ENCODE measurements at places on chromosomes 5 and 9.

DNA sequence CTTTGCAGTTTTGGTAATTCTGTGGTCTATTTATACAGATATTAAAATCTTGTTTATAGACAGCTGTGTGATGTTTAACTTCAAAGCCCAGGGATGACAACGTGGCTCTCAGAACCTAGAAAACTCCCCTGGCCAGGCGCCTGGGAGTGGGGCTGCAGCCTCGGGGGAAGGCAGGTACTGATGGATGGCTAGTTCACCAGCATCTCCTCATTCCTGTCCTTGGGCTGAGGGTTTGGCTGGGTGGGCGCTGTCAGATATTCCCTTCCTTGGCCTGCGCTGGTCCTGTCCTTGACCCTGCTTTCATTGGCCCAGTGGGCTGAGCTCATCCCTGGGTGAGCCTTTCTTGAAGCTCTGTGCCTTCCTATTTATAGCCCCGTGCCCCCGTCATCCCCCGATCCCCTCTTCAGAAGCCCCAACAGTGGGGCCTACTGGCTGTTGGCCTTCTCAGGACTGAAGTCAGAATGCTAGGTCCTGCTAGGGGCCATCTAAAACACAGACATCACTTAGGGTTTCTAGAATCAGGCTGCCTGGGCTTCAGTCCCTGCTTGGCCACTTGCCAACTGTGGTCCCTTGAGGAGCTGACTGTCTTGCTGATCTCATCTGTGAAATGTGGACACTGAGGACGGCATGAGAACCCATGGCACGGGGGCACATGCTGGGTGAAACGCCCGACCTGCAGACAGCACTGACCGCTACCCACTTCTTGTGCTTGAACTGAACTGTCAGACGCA is 20.9 kb downstream of the SH3GLB2 start:
- no peak for DNase-seq

DNA sequence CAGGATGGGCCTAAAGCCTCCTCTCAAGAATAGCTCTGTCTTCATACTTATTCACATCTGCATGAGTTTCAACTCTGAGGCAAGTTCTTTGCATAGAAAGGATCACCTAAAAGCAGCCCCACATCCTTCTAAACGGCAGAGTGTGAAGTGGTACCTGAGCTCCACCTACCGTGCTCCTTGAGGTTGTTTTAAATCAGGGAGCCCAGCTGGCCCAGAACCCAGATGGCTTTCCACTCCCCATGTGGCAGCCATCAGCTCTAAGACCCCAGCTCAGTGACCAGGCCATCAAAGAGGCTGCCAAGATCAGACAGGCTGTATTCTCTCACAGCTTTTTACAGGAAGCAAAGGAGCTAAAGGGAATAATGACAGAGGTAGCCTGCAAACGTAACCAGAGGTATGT is 299.3 kb downstream of the RASEF start:
- no peak for DNase-seq

- DNase-seq = no peak
These were observed 24.2 kb upstream of the ZNF618 start for GRCh38 chr9:113851873-113852272.

DNA sequence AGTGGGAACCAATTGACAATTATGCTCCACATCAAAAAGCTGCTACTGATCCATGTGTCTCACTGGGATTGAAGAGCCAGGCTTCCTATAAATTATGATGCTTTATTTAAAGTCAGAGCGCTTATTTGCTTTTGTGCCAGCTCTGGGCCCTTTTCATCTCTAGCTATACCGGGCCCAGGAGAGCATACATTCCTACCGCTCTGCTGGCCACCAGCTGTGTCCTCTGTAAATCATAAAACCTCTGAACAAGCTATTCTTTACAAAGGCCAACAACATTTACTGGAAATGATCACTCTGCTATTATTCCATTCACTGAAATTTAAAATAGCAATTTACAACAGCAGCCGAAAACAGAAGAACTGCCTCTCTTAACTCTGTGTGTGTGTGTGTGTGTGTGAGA is 86.6 kb downstream of the ZNF608 start:
- DNase-seq = no peak

DNA sequence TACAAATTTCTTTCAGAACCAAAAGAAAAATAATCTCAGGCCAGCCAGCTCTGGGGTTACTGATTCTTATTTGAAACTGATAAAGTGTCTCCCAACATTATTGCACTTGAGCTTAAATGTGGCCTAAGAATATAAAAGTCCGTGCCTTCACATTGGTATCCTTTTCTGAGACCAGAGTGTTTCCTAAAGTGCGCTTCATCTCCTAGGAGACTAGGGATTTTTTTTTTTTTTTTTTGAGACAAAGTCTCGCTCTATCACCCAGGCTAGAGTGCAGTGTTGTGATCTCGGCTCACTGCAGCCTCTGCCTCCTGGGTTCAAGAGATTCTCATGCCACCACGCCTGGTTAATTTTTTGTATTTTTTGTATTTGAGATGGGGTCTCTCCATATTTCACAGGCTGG is 23.6 kb upstream of the KCNIP1 start:
- no peak for DNase-seq

DNA sequence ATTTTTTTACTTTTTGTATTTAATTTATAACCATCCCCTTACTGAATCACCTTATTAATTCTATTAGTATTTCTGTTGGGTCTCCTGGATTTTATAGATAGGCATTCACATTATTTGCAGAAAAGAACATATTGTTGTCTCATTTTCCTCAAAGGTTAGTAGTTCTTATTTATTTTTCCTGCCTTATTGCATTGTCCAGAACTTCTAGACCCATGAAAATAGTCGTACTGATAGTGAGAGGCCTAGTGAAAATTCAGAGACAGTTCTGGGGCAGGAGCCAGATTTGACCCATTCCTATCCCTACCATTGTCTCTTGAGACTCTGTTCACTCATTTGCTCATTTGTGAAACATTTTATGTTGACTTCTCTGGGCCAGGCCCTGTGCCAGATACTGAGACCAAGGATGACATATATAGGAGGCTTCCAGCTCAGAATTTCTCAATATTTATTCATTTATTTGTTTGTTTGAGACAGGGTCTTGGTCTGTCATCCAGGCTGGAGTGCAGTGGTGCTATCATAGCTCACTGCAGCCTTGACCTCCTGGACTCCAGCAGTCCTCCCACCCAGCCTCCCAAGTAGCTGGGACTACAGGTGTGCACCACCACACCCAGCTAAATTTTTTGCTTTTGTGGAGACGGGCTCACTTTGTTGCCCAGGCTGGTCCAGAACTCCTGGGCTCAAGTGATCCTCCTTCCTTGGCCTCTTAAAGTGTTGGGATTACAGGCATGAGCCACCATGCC is 34.7 kb downstream of the COL27A1 start:
- DNase-seq = no peak

GRCh38 chr9:69411246-69411645 is 86.2 kb downstream of the ENTREP1 start:
- DNase-seq = no peak

- DNase-seq = no peak
These were observed 255.3 kb downstream of the KIF4B start for GRCh38 chr5:155268770-155269425.

GRCh38 chr9:88653911-88654310 is 118.9 kb downstream of the NXNL2 start:
- no peak for DNase-seq

DNA sequence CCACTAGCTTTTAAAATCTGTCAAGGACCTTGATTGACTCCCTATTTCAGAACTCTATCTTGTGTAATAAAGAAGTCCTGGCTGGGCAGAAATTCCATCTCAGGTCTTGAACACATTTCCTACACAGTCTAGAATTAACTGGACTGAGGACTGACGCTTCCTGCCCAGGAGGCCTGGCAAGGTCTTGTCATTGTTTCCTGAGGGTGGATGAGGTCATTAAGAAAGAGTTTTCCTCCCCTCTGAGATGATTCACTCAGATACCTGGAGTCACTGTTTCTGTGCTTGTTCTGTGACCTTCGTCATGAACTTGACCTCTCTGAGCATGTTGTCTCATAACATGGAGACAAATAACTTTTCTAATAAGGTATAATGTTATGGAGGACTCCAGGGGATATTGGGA is 10.0 kb downstream of the MTAP start:
- DNase-seq = no peak

DNA sequence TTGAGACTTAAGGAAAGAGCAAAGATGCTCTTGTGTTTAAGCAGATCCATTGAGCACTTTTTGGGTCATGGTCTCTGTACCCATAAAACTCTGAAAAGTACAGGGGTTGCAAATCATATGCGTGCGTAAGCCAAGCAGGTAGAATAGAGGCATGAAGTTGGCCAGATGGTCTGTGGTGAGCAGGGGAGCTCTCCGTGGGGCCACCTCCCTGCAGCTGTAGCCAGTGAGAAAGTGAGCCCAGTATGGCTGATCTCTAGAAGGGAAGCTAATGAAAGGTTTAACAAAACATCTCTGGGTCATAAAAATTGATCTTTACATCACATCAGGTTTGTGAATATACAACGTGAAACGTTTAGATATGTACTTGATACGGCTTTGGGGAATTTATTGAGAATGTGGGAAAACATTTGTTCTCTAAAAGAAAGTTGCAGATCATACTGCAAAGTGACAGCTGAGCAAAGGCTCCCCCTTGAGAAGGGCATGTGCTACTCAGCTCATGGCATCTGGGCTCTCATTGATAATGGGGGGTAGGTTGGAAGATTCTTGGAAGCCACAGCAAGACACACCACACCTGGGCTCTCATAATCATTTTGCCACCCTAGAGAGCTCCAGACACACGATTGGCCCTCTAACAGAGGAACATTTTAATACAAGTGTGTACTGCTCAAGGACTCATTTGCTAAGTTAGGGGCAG is 30.6 kb downstream of the SH3GL2 start:
- DNase-seq = no peak

DNA sequence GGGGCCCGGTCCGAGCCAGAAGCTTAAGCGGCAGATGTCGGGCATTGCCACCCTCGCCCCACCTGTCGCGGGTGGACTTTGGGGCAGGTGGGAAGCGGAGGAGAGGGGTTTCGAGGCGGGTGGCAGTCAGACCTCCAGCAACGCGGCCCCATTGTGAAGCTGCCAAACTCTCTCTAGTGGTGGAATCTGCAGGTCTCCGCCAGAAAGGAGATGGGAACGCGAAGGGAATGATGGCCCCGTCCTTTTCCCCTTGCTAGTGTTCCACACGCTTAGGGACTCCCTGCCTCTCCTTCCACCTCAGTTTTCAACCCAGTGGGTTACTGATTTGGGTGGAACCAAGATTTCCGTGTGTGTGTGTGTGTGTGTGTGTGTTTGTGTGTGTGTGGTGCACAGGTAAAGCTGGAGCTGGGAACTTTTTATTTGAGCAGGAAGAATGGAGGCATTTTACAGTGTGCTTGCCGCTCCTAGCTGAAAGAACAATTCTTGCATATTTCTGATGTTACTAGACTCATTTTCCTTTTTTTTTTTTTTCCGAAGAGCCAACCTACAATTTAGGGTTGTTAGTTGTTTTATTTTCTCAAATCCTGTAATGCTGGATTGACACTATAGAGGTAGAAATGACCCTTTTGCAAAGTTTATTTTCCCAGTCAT is 1.3 kb downstream of the MACIR start:
- no peak for DNase-seq

GRCh38 chr5:150484964-150485692 is 22.8 kb upstream of the NDST1 start:
- DNase-seq = no peak

- DNase-seq = no peak
These were observed 13.3 kb upstream of the HSDL2 start for GRCh38 chr9:112366591-112366990.

DNA sequence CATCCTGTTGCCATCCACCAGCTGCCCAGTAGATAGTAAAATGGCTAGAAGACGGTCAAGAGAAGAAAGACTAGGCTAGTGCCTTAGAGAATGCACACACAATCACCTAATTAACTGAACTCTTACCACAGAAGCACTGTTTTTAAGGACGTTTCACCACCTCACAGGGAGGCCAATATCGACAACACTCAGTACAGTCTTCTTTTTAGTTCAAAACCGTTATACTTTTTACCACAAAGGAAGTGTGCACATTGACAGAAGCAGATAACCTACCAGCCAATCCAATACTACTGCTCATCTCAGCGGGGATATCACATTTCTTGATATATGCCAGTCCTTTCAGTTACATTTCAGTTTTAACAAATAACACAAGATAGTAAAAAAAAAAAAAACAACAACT is 122.3 kb downstream of the GNAQ start:
- DNase-seq = no peak

- no peak for DNase-seq
These were observed 669.9 kb downstream of the MTRR start for GRCh38 chr5:8538821-8539220.
